ENCODE measurements at places on chromosomes 3 and 15.
A peak's percentile ranks its signal among the peaks of the same experiment; 100 is the strongest.

- DNase-seq = no peak
These were observed 176.9 kb upstream of the ANKRD28 start for GRCh38 chr3:15974647-15975046.

GRCh38 chr3:53948174-53948573 is 56.5 kb upstream of the SELENOK start:
- DNase-seq = no peak

DNA sequence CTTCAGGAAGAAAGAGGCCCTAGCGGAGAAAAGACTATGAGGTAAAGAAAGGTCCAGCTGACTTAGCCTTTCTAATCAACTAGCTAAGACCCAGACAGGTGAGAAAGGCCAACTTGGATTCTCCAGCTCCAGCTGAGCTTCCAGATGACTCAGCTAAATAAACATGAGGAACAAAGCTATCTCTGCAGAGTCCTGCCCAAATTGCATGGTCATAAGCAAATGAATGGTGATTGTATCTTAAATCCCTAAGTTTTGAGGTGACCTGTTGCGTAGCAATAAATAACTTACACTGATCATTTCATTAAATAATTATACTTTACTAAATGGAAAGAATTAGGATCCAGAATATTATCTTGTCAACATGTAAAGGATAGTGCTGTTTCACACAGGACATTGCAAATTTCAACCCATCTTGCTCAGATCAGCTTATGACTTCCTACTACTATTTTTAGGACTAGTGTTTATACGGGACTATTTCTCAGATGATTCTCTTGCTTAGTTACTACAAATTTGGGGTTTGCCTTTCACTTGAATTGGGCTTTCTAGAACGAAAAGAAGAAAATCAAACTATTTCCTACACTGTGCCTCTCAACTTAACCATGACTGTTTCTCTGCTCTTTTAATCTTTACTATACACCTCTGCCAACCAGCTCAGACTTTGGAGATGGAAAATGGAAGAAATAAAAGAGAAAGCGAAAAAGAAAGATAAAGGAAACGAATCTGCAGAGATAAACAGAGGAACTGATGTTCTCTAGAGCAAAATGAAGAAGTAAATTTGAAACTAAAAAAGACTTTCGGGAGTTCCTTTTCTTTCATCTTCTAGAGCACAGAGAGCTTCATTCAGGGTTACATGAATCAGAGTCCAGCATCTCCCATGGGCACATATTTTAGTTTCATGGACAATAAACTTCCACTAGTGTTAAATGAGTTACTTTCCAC is 6.6 kb upstream of the ADGRG7 start:
- no peak for DNase-seq

DNA sequence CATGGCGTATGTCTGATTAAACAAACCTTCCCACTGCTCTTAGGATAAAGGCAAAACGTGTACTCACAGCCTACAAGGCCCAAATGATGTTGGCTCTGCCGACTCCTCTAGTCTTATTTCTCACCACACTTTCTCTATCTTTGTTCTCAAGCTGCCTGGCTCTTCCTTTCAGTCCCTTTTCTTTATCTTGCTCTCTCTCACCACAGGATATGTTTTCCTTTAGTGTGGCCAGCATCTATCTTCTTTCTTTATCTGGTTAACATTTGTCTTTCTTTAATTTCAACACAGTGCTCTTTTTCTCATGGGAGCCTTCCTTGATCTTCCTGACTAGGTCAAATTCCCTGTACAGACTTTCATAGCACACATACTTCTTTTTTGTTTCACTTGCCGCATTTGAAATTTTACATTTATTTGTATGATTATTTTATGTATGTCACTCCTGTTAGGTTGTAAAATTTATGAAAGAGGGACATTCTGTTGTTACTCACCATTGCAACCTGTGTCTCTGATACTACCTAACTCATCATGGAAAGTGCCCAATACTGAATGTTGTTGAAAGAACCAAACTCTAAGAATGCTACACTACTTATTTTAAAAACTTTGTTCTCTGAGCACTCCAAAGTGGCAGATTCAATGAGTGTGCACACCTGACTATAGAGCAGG is 328.9 kb upstream of the CBLB start:
- DNase-seq = no peak

- no peak for DNase-seq
These were observed 654 bp downstream of the RUBCN start for GRCh38 chr3:197736010-197736490.

- DNase-seq = peak; percentile 36
These were observed 23.0 kb downstream of the TPM1 start for GRCh38 chr15:63065262-63066221.

GRCh38 chr15:84982301-84982920 is 755 bp downstream of the PDE8A start:
- peak; percentile 35 for DNase-seq

DNA sequence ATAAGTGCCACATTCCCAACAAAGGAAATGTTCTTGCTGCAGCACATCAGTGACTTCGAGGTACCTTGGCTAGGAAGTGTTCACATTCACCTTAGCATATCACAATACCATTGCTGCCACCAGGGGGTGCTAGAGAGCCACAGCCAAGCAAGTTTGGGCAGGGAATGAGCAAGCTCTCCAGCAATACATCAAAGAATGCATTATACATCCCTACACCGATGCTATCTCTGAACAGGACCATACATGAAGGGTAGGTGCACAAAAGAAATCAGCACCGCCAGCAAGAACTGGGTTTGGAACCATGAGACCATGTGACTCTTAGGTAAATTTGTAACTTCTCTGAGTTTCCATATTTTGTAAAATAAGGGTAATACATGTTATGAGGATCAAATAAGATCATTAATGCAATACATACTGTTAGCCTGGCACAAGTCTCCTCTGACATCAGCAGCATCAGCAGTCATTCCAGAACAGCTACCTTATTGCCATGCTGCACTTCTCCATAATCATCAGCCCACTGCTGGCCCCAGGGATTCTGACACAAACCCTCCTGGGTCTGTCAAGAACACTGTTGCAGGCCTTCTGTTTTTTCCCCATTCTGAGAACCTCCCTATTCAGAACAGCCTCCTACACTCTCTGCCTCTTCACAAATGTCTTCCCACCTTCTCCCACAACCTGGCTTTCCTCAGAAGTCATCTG is 37.5 kb downstream of the RYK start:
- peak; percentile 85 for DNase-seq

DNA sequence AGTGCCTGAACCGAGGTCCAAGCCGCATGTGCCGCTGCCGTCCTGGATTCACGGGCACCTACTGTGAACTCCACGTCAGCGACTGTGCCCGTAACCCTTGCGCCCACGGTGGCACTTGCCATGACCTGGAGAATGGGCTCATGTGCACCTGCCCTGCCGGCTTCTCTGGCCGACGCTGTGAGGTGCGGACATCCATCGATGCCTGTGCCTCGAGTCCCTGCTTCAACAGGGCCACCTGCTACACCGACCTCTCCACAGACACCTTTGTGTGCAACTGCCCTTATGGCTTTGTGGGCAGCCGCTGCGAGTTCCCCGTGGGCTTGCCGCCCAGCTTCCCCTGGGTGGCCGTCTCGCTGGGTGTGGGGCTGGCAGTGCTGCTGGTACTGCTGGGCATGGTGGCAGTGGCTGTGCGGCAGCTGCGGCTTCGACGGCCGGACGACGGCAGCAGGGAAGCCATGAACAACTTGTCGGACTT is 7.1 kb downstream of the DLL4 start:
- DNase-seq = no peak
